Heart left ventricle (tissue), 16 donors: ENCODE measurements at places on chromosomes 2 and 18. TPM values are rescaled to one million over a fixed set of nuclear protein-coding genes. Genes with fewer than 3 reads are reported as not detected.
A peak's percentile ranks its signal among the peaks of the same experiment; 100 is the strongest.

The SMAD2 gene
- 109 TPM for total RNA-seq

The SERPINB12 gene
- total RNA-seq: not detected

GRCh38 chr2:237147317-237147716 lies 61.6 kb downstream of the COPS8 start:
- DNase-seq: no peak
- H3K4me1 ChIP-seq: no peaks in the 10 kb centered on the region
- no peak overlapping the region for H3K27ac ChIP-seq
- no peaks in the 10 kb centered on the region for H3K36me3 ChIP-seq

DNA sequence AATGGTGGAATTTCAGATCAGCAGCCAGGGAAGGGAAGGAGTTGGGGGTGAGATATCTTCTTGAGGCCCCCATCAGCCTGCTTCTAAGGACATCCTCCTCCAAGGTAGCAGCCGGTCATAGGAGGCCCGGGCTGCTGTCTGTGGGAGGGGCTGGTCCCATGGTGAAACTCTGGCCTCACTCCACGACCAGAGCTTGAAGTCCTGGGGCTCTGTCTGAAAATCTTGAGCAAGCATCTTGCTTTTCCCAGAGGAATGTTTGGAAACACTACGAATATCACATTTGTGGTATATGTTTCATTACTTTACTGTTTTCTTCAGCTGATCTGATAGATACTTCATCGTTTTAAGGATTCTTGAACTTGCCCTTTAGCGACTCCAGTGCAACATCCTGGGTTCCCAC lies 103.7 kb downstream of the CTAGE1 start:
- no peaks in the 10 kb centered on the region for H3K4me1 ChIP-seq
- no peak overlapping the region for H3K27ac ChIP-seq
- H3K4me3 ChIP-seq: no peak overlapping the region

DNA sequence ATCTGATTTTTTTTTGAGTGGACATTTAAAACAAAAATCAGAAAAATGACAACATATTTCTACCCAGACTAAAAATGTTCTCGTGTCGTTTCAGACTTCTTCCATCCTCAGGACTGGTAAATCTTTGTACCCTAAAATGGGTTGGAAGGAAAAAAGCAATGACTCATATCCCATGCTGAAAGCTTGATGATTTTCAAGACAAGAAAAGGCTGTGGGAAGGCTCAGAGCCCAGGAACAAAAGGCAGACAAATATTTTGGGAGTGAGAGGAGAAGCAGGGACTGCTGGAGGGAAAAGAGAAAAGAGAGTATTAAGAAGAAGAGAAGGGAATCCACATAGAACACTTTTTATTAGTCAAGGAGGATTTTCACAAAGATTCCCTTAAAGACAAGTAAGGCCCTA lies 77.1 kb upstream of the CTAGE1 start:
- peak overlapping the region; percentile 62 for H3K27ac ChIP-seq
- H3K4me3 ChIP-seq: no peak overlapping the region
- no peak for DNase-seq
- H3K4me1 ChIP-seq: peaks cover 7% of the 10 kb centered on the region
- H3K36me3 ChIP-seq: no peaks in the 10 kb centered on the region
- H3K27me3 ChIP-seq: no peaks in the 10 kb centered on the region
